ENCODE measurements at places on chromosomes 1 and 21.
A peak's percentile ranks its signal among the peaks of the same experiment; 100 is the strongest.

GRCh38 chr1:14476170-14476955 is 122.1 kb upstream of the KAZN start:
- DNase-seq: no peak

DNA sequence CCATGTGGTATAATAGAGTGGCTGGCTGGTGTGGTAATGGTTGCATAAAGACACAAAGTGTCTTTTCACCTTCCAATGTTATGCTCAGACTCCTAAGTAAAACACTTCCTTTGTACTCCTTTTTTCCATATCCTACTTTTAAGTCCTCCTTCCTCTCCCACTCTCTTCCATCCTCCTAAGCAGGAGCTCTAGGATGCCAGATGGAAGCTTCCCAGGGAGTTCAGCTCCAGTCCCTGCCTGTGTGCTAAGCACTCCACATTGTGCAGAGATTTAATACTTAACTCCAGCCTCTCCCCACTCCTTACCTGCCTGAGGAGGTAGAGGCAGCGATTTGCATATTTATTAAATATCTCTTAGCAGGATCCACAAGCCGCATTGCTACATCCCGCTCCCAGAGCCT is 60.5 kb upstream of the IGSF21 start:
- DNase-seq: no peak

- peak; percentile 46 for DNase-seq
These were observed 8.0 kb upstream of the COL6A1 start for GRCh38 chr21:45973475-45974072.

DNA sequence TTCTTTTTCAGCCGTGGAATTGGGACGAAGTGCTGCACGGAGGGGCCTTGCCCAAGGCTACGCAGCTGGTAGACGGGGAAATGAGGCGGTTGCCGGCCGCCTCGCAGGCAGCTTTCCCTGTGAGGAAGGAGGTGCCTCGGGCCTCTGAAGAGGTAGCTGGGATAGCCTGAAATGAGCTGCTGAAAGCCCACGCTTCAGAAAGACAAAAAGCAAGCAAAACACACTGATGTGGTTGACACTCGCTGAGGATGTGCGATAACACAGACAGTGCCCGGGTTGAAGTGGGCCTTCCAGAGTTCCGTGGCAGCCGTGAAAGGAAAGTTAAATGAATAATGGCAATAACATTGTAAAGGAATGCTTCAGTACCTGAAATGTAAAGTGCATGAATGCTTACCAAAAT is 47.2 kb downstream of the S1PR1 start:
- peak; percentile 50 for DNase-seq

GRCh38 chr1:244144053-244144452 is 93.0 kb downstream of the ZBTB18 start:
- no peak for DNase-seq

GRCh38 chr1:24900486-24900849 is 29.6 kb downstream of the RUNX3 start:
- no peak for DNase-seq

GRCh38 chr21:41765973-41766882 is 624 bp downstream of the RIPK4 start:
- no peak for DNase-seq

- DNase-seq: no peak
These were observed 30.2 kb downstream of the S100A6 start for GRCh38 chr1:153505576-153505975.

DNA sequence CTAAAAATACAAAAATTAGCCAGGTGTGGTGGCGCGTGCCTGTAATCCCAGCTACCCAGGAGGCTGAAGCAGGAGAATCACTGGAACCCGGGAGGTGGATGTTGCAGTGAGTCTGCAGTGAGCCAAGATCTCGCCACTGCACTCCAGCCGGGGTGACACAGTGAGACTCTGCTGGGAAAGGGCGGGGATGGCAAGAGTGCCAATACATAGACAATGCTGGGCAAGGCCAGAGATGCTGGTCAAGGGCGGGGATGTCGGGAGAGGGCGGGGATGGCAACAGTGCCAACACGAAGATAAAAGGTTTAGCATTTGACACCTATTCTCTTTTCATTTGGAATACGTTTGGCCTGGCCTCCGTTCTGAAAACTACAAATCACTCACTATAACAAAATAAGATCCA is 11.0 kb downstream of the SSU72 start:
- DNase-seq: no peak

GRCh38 chr1:71045463-71046028 is 2.1 kb downstream of the PTGER3 start:
- no peak for DNase-seq

- no peak for DNase-seq
These were observed 5.7 kb downstream of the BCL2L15 start for GRCh38 chr1:113881661-113882060.

GRCh38 chr1:10631121-10631810 is 156.5 kb downstream of the PEX14 start:
- no peak for DNase-seq

DNA sequence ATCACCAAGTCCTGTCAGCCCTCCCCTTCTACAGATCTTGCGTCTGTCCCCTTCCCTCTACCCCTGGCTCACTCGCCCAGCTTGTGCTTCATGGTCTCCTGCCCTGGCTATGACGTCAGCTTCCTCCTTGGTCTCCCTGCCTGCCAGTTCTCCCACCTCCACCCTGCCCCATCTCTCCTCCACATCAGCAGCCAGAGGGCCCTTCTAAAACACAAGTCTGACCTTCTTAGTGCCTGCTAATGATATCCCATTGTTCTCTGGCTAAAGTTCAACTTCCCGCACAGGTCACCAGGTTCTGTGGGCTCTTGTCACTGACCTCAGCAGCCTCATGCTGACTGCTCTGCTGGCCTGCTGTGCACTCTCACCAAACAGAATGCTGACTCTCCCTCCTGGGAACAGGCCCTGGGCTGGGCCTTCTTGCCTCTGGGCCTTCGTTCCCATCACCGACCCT is 24.7 kb upstream of the MYCL start:
- DNase-seq: no peak

DNA sequence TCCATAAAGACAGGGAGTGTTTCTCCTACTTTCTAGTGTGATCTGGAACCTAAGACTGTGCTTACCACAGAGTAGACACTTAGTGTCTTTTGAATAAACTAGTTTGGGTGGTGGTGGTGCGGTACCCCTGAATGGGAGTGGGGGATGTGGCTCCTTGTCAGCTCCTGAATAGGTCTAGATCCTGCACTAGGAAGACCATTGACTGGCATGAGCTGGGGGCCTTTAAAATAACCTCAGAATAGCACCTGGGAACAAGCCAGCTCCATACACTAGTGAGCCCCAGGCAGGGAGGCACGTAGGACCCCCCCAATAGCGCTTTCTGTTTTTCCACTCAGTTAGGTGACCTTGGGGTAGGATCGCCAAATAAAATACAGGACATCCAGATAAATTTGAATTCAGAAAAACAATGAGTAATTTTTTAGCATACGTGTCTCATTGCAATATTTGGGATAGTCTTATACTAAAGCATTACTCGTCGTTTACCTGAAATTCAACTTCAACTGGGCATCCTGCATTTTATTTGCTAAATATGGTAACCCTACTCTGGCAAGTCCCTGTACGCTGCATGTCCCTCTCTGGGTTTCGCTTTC is 45.6 kb downstream of the AZIN2 start:
- no peak for DNase-seq

- DNase-seq: no peak
These were observed 1.9 kb downstream of the SLC6A9 start for GRCh38 chr1:44029260-44029910.

- no peak for DNase-seq
These were observed 10.5 kb upstream of the PGD start for GRCh38 chr1:10388387-10388715.

- no peak for DNase-seq
These were observed 12.4 kb downstream of the NUP133 start for GRCh38 chr1:229495782-229496181.

GRCh38 chr1:210061992-210062391 is 124.0 kb downstream of the SYT14 start:
- no peak for DNase-seq

DNA sequence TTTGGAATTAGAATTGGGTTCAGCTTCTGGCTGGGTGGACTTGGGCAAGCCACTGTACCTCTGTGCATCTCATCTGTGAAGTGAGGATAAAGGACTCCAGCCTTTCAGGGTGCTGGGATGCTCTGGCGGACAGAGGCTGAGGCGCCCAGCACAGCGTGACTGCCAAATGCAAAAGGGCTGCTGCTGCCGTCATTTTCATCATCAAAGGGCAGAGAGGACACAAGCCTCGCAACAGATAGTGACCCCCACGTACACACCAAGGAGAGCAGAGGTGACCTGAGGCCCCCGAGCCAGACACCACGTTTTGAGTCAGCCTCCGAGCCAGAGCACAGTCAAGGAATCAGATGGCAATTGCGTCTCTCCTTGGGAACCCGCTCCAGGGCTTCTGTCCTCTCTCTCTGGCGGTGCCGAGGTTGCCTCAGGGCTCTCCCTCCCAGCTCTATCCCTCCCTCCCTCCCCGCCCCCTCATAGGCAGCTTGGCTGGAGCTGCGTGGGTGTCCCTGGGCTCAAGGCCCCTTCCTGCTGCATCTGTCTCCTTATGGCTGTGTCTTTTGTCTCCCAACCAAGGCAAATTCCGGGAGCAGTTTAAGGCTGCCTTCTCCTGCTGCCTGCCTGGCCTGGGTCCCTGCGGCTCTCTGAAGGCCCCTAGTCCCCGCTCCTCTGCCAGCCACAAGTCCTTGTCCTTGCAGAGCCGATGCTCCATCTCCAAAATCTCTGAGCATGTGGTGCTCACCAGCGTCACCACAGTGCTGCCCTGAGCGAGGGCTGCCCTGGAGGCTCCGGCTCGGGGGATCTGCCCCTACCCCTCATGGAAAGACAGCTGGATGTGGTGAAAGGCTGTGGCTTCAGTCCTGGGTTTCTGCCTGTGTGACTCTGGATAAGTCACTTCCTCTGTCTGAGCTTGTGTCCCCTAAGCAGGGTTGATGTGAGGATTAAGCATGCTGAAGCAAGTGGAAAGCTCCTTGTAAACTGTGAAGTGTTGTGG is 9.0 kb downstream of the HCRTR1 start:
- no peak for DNase-seq

GRCh38 chr1:11749203-11749689 is 12.7 kb upstream of the C1orf167 start:
- no peak for DNase-seq

GRCh38 chr1:165162671-165163241 is 193.8 kb downstream of the LMX1A start:
- no peak for DNase-seq

- no peak for DNase-seq
These were observed 33.6 kb upstream of the CAMSAP2 start for GRCh38 chr1:200704986-200705500.

DNA sequence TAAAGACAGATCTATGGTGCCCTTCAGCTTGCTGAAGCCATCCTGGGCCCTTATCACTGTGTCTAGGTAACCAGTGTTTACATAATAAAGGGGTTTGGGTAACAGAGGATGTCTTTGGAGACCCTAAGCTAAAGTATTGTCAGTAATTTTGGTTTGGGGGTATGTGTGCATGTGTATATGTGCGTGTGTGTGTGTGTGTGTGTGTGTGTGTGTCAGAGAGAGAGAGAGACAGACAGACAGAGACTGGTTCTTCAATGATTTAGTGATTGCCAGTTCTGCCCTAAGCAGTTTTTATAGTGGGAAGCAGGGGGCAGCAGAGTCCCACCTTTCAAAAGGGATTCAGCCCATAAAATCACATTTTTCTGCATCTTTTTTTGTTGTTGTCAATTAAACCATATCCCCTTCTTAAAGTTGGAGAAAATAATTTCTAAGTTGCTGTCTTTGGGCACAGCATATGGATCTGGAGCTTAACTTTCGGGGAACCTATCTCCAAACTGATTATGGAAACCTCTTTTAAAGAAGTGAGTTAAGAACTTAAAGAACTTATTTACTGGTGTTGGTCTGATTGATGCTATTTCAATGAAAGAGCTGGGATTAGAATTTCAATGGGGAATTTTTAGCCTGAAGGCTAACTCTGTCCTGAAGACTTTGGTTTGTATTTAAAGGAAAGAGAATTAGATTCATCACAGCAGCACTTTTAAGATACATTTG is 51.1 kb downstream of the ZNF326 start:
- no peak for DNase-seq

GRCh38 chr1:24727501-24728216 is 17.6 kb upstream of the CLIC4 start:
- no peak for DNase-seq

- no peak for DNase-seq
These were observed 32.9 kb downstream of the PBX1 start for GRCh38 chr1:164591858-164592257.

GRCh38 chr21:17270229-17270628 is 242.6 kb upstream of the CXADR start:
- no peak for DNase-seq

- DNase-seq: no peak
These were observed 33.7 kb downstream of the ADAMTS1 start for GRCh38 chr21:26811482-26811881.

GRCh38 chr1:28510273-28510969 is 4.6 kb downstream of the RCC1 start:
- peak; percentile 56 for DNase-seq

DNA sequence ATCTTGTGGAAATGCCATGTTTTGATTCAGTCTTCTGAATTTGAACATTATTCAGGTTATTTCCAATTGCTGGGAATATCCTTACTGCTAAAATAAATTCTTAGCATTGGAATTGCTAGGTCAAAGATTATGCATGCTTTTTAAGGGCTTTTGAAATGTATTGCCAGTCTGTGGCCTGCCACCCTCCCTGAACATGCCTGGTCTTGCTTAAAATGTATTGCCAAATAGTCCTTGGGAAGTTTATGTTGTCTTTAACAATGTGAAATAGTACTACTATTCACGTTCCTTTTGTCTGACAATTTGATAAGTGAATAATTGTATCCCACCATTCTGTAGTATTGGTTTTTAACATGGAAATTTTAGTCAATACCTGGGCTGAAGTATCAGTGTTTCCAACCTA is 13.6 kb downstream of the TARDBP start:
- no peak for DNase-seq

DNA sequence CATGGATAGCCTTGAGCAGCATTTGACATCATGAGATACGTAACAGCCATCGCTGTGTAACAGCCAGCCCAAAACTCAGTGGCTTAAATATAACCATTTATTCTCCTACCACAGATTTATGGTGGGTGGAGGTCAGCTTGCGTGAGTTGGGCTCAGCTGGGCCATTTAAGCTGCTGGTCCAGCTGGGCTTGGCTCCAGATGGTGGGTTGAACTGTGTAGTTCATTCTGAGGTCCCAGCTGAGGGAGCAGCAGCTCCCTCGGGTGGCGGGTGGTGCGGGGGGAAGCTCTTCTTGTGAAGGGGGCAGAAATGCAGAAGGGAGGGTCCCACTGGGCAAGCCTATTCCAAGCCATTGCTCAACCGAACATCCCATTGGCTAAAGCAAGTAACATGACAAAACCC is 75.9 kb downstream of the IGSF21 start:
- no peak for DNase-seq

- no peak for DNase-seq
These were observed 10.3 kb downstream of the DUSP23 start for GRCh38 chr1:159791031-159791430.

- no peak for DNase-seq
These were observed 41.7 kb downstream of the CD53 start for GRCh38 chr1:110914676-110915075.

DNA sequence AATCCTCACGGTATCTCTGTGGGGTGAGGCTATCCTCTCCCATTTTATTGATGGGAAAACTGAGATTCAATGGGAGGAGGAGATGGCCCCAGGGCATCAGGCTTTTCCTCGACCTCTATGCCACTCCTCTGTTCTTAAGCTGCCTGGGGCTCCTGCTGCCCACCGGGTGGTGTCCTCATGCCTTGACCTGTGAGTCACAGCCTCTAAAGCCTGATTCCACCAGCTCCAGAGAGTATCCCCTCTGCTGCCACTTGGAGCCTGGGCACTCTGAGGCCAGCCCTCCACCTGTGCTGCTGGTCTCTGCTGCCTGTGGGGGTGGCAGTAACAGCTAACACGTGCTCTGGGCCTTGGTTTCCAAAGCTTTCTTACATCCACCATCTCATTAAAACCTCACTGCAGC is 241.2 kb downstream of the TRABD2B start:
- no peak for DNase-seq
